Foreskin melanocyte (primary cell): ENCODE measurements at places on chromosomes 2 and 18.

DNA sequence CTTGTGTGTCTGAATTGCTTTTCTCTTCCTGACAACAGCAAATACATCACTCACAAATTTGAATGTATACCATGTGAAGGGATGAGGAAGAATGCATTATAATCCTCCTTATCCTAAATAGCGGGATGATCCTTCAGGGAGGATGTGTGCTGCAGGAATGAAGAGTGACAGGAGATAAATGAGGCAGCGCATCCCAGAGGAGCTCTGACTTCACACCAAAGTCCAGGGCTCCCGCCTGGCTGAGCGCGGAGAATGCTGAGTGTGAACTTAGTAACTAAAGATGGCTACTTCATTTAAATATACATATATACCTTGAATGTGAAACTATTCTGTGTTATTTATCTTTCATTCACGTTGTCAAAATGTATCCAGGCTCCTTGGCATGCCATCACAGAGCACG lies 145.2 kb upstream of the TPO start:
- DNase-seq: no peak

DNA sequence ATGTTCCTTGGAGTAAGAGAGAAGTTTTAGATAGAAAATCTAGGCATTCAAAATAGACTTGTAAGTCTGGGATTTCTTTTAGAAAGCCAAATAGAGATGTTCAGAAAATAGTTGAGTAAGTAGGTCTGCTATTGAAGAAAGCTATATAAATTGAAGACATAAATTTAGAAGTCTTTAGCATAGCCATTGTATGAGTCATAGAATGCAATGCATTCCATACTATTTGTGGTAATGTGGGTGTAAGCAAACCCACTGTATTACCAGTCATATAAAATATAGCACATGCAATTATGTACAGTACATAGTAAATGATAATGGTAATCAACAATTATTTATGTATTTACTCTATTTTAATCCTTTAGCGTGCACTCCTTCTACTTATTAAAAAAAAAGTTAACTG lies 14.1 kb downstream of the MC4R start:
- DNase-seq: peak; percentile 60

DNA sequence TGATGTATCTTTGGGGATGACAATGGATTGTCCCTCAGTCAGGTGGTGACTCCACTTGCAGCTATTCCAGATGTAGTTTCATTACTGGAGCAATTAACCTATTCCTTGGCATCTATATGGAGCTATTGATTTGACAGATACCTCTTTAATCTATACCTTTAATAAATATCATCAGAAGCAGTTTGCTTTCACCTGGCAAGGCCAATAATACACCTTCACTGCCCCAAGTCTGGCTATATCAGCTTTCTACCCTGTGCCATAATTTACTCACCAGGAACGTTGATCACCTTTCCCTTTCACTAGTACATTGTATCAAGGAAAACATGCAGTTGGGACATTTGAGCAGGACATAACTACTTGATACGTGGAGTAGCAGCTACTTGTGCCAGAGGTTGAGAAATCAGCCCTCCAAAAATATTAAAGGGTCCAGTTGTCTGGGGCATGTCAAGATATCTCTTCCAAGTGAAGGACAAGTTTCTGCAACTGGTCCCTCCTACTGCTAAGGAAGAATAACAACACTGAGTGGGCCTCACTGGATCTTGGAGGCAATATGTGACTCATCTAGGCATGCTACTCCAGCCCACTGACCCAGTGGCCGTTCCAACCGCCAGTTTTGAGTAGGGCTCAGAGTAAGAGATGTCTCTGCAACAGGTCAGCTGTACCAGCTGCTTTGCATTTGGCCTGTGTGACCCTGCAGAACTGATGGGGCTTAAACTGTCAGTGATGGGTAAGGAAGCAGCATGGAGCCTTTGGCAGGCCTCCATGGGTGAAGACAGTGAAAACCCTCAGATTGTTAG lies 67.0 kb downstream of the PSMG2 start:
- no peak for DNase-seq

GRCh38 chr2:60532421-60532820 lies 21.0 kb downstream of the BCL11A start:
- no peak for DNase-seq

- no peak for DNase-seq
These were observed 8.9 kb downstream of the ZFP36L2 start for GRCh38 chr2:43217228-43218154.

- DNase-seq: peak; percentile 41
These were observed 2.6 kb downstream of the NRP2 start for GRCh38 chr2:205684871-205685313.

DNA sequence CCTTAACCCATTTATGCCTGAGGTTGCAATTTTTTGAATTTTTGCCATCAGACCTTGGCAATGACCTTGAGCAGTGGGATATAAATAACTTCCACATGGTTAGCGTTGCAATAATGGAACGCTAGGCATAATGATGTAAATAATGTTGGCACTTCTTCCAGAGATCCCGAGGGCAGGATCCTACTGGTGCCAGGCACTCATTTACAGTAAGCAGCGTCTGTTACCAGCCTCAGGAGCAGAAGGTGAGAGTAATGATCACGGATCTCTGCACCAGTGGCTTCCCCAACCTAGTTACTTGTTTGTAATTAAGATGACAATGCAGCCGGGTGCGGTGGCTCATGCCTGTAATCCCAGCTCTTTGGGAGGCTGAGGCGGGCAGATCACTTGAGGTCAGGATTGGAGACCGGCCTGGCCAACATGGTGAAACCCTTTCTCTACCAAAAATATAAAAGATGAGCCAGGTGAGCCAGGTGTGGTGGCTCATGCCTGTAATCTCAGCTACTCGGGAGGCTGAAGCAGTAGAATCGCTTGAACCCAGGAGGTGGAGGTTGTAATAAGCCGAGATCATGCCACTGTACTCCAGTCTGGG lies 41.9 kb downstream of the CPO start:
- DNase-seq: no peak

DNA sequence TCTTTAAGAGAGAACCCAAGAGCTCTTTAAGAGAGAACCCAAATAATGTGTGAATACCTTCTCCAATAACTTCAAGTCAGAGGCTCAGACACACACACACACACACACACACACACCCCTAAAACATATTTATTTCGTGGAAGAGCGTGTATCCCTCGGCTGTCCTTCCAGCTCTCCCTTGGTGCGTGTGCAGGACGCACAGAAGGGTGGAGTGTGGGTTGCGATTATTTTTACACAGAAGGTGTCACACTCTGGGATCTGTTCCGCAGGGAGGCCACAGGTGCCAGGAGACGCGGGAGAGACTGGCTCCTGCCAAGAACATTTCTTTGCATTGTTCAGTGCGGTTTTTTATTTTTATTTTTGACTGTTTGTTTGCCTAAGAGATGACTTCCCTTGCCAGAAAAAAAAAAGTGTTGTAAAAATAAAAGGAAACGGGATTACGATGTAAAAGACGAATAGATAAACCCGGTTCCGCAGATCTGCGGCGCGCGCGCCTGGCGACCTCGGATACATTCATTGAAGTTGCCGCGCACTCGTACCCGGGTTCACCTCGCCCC lies 47.3 kb upstream of the ATP6V1B1 start:
- no peak for DNase-seq

GRCh38 chr2:60707750-60708371 lies 48.2 kb upstream of the PAPOLG start:
- peak; percentile 48 for DNase-seq

- DNase-seq: no peak
These were observed 98.3 kb upstream of the ACVR1C start for GRCh38 chr2:157726946-157727345.

DNA sequence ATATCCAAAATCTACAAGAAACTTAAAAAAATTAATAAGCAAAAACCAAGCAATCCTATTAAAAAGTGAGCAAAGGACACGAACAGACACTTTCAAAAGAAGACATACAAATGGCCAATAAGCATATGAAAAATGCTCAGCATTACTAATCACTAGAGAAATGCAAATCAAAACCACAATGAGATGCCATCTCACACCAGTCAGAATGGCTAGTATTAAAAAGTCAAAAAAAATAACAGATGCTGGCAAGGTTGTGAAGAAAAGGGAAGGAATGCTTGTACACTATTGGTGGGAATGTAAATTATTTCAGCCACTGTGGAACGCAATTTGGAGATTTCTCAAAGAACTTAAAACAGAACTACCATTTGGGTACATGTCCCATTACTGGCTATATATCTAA lies 128.8 kb upstream of the SESTD1 start:
- DNase-seq: no peak

- DNase-seq: no peak
These were observed 1603.1 kb upstream of the CELF4 start for GRCh38 chr18:39168723-39169122.

DNA sequence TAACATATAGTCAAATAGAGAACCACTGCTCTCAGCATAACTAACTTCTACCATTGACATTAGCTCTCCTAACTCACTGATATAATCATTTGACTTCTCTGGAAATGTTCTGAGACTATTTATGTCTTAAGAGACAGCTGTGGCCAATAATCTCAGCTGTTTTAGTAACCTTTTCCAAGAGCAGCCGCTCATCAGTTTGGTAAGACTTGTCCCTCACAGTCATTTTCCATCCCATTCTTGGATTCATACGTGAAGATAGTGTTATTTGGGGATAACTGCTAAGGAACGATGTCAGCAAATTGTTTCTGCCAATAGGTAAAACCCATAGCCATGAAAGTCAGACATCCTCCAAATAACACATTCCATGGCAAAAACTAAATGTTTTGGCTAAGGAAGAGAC lies 127.8 kb downstream of the LNPK start:
- DNase-seq: no peak

DNA sequence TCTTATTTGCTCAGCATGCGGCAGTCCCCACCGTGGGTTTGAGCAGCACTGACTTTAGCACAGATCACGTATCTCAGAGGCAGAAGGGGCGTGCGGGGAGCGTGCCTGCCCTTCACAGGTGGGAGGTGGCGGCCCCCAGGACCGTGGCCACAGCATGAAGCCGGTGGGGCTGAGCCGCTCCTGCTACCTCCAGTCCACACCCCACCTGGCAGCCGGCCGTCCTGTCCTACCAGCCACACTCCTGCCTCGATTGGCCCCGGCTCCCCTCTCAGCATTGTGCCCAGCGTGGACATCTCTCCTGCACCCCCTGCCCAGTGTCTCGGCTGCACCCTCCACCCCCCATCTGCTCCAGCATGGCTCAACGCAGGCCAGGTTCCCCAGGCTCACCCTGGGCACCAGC lies 73.6 kb downstream of the NFATC1 start:
- DNase-seq: no peak

DNA sequence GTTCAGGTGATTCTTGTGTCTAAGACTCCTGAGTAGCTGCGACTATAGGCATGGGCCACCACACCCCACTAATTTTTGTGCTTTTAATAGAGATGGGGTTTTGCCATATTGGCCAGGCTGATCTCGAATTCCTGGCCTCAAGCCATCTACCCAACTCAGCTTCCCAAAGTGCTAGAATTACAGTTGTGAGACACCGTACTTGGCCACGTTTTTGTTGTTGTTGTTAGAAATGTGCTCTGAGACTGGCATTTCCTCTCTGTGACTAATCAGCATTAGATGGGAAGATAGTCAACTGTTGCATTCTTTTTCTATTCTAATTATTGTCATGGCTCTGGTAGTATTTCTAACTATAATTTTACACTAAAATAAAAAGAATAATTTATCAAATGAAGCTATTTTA lies 191.7 kb downstream of the CAMKMT start:
- DNase-seq: no peak

DNA sequence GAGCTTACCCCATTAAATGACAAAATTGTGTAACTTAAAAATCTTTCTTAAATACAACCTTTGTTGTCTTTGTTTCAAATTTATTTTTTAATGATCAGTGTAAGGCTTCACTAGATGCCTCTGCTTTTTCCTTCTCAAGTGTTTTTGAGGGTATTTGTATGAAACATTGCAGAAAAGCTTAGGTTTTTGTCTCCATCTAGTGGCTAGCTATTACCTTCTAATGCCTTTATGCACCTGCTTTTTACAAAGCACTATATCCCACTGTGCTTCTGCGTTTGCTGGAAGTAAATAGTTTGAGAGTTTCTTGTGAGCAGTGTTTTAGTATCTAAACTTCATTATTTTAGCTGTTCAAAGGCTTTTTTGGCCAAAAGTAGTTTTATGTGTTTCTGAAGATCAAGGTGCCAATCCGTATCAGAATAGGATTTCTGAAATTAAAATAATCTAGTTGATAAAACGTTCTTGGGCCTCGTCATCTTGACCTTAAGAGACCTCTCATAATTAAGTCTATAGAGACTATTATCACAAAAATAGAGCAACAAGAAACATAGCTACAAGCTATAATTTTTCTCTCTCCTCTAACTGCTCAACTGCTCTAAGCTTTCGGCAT lies 47.0 kb downstream of the IWS1 start:
- peak; percentile 29 for DNase-seq

GRCh38 chr2:108933691-108934117 lies 55.3 kb downstream of the EDAR start:
- DNase-seq: no peak
